T-cell (primary cell): ENCODE measurements at places on chromosomes 13 and 19.

- no peak for DNase-seq
Measured at GRCh38 chr13:74153316-74153715, 19.1 kb upstream of the KLF12 start.

- DNase-seq: no peak
Measured at GRCh38 chr19:41408256-41408655, 10.6 kb downstream of the BCKDHA start.

DNA sequence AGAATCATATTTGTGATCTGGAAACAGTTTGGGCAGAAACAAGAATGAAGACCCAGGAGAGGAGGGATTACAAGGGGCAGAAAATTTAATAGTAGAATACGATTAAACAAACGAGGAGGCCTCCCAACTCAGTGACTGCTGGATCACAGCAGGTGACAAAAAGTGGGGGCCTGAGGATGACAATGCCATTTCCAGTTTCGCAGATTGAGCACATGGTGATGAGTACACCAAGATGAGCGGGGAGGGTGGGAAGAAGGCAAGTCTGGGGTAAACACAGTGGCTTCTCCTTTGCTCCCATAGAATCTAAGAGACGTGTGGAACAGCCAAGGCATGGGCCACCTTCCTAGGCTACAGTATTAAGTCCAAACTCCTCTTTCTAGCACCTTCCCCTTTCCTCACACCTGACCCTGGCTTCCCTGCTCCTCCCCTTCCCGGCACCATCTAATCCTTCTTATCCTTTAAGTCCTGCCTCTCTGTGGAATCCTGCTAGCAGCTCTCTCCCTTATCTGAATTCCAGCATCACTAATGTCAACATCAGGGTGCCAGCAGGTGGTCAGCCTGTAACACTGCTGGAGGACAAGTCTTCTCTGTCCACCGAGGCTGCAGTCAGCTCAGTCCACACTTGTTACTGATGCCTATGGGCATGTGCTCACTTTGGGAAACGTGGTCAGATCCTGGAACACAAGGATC lies 13.5 kb downstream of the ATP7B start:
- no peak for DNase-seq

GRCh38 chr13:59099182-59099974 lies 1064.3 kb downstream of the DIAPH3 start:
- no peak for DNase-seq

- DNase-seq: no peak
Measured at GRCh38 chr19:29873801-29874575, 62.2 kb downstream of the CCNE1 start.

DNA sequence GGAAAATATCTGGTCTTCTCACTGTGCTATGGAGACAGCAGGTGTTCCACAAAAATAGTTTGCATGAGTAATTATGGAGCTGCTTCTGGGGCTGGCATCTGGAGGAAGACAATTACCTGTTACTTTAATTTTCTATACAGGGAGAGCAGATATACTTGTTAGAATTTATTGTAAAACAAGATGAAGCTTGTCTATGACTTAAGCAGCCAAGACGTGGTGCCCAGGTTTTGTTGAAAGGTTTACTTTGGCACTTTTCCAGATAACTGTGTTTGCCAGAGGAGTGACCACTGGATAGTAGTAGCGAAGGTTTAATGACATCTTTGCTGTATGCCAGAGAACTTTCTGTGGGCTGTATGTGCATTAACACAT lies 134.5 kb upstream of the KL start:
- no peak for DNase-seq

GRCh38 chr19:15025217-15025616 lies 24.1 kb upstream of the CASP14 start:
- DNase-seq: no peak

GRCh38 chr13:97278435-97279411 lies 56.6 kb downstream of the MBNL2 start:
- no peak for DNase-seq

- DNase-seq: no peak
Measured at GRCh38 chr13:42484386-42484785, 89.6 kb upstream of the TNFSF11 start.

DNA sequence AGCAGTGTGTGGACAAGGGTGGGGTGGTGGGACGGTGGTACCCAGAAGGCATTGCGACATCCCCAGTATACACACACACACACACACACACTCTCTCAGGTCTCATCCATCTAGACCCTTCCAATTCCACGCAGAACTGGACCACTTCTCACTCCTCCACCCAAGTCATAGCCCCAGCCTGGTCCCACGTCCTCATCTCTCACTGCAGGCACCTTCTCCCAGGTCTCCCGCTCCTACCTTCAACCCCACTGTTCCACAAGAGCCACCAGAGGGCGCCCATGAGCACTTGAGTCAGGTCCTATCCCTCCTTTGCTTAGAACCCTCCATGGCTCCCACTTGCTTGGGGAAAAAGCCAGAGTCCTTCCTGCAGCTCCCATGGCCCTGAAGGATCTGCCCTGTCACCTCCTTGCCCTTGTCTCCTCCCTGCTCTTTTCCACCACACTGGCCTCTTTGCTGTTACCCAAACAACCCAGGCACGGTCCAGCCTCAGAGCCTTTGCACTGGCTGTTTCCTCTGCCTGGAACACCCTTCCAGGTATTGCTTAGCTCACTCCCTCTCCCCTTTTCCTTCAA lies 62.6 kb downstream of the IER2 start:
- DNase-seq: peak; percentile 45

- DNase-seq: no peak
Measured at GRCh38 chr19:2588081-2588777, 112.3 kb downstream of the GADD45B start.

DNA sequence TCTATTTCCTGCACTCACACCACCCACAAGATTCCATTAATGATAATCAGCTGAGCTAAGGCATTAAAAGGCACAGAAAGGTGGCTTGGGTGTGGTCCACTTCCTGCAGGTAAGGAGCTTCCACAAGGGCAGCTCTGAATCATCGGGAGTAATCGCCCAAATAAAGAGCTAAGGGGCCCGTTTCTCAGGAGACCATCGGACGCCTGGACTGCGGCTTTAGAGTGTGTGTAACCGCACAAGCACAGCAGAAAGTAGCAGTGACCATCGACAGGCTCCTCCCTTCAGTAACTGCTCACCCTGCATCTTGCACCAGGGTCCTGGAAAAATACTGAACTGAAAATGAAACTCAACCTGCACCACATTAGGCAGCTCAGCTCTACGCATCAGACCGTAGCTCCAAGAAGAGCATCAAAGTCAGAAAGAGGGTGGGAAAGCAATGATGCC lies 6.0 kb downstream of the STK24 start:
- DNase-seq: peak; percentile 36

GRCh38 chr19:10935371-10936059 lies 6.9 kb downstream of the TIMM29 start:
- DNase-seq: no peak

DNA sequence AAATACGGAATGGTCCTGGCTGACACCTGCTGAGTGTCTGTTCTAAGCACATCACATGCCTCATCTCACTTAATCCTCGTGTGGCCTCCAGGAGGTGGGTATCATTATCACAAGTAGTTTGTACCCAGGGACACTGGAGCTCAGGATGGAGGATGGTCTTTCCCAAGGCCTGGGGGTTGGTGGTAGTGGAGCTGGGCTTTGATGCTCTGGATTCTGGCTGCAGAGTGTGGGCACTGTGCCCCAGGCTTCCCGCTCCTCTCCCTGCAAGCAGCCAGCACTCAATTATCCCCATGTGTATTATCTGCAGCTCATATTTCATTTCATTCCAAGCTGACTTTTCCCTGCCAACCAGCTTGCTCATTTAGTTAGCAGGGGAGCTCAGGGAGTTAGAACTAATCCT lies 52.1 kb downstream of the SIAH3 start:
- DNase-seq: no peak

GRCh38 chr13:38685974-38686576 lies 802 bp upstream of the FREM2 start:
- DNase-seq: no peak

- no peak for DNase-seq
Measured at GRCh38 chr13:27820524-27821482, 28.5 kb downstream of the GSX1 start.

GRCh38 chr13:113511361-113511760 lies 20.9 kb upstream of the DCUN1D2 start:
- DNase-seq: no peak

DNA sequence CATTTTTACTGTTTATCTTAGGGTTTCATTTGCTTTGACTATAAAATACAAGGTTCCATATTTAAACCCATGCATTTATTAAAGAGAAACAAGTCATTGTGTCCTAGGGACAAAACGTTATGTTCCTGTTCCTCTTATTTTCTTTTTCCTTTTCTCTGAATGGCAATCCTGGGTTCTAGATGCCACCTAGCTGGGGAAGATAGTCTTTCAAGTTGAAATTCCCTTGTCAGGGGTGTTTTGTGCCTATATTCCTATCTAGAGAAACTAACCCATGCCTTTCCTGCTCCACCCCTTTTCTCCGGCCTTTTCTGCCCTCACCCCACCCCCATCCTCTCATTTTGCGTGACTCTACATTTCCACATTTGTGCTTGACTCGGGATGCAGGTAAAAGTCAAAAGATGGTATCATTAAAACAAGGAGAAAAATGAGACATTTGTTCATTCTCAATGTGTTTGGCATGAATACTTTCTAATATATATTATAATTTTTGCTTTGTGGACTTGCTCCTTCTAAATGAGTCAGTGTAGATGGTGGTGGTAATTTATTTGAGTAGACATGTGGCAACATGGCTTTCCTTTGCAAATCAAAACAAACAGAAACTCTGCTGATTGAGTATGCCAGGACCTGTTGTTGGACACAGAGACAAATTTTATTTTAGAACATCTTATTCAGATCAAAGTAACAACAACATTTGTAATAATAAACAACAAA lies 26.8 kb upstream of the STARD13 start:
- no peak for DNase-seq

- DNase-seq: no peak
Measured at GRCh38 chr13:91805605-91806004, 407.2 kb downstream of the GPC5 start.

- DNase-seq: no peak
Measured at GRCh38 chr19:49434907-49435583, 6.3 kb downstream of the SLC17A7 start.

DNA sequence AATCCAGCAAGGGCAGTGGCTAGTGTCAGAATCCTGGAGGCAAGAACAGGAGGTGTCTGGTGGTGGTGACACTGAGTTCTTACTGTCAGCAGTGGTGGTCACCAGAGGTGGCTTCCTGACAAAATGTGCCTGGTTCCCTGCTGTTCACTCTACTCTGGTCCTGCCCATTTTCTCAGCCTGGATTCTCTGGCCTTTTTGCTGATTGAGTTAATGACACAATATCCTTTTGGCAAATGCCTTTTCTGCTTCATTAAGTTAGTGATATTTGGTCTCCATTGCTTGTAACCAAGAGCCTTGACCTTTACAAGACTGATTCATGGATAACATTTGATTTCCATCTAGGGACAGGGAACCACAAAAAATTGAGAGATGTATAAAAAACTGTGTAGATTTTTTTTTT lies 51.1 kb downstream of the RFC3 start:
- no peak for DNase-seq

GRCh38 chr13:38395497-38395788 lies 45.8 kb downstream of the UFM1 start:
- no peak for DNase-seq

DNA sequence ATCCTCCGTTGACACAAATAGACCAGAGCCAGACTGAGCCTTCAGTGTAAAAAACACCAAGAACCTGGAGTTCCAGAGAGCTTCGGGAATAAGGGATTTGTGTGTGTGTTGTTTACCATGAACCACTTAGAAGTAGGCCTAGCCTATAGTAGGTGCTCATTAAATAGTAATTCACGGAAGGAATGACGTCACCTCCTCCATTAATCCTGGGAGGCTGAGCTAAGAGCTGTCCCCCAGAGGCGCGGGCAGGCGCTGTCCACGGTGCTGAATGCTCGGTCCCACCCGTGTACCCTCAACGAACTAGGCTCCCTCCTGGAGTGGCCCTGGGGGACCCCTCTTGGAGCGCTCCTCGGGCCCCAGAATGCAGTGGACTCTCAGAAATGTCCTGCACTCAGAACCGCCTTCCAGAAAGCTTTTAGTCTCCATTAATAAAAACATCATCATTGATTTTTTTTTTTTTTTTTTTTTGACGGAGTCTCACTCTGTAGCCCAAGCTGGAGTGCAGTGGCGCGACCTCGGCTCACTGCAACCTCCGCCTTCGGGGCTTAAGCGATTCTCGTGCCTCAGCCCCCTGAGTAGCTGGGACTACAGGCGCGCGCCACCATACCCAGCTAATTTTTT lies 6.5 kb downstream of the UNC13A start:
- no peak for DNase-seq

- DNase-seq: no peak
Measured at GRCh38 chr13:30401347-30401746, 20.9 kb upstream of the UBE2L5 start.

GRCh38 chr13:110448677-110449076 lies 112.8 kb downstream of the RAB20 start:
- no peak for DNase-seq

GRCh38 chr19:518598-519231 lies 11.4 kb downstream of the TPGS1 start:
- DNase-seq: peak; percentile 64

GRCh38 chr19:6278740-6279619 lies 795 bp downstream of the MLLT1 start:
- DNase-seq: peak; percentile 18

- DNase-seq: no peak
Measured at GRCh38 chr13:108629181-108629752, at the start of gene MYO16. Gene MYO16 (plus strand): TSS chr13:108629611. CDS start chr13:108629845, 234 bp downstream.

GRCh38 chr19:31274251-31275067 lies 74.8 kb downstream of the TSHZ3 start:
- no peak for DNase-seq

- no peak for DNase-seq
Measured at GRCh38 chr19:33264881-33265445, 37.4 kb downstream of the CEBPA start.

GRCh38 chr19:13270514-13271105 lies 120.4 kb downstream of the IER2 start:
- DNase-seq: no peak

DNA sequence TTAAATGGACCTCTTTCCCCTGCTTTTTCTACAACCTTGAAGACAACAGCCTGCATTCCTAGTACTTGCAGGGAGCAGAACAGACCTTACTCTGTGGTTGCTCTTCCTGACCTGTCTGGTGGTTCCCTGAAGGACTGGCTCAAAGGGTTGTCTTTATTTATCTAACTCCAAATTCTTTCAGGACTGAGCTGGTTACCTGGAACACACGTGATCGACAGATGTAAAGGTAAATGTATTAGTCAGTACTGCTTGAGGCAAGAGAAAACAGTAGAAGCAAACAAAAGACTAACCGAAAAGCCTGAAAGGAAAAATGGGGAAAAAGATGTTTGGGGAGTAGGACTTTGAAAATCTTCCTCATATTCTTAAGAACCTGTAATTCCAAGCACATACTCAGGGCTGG lies 17.9 kb downstream of the ZNF558 start:
- DNase-seq: no peak

- no peak for DNase-seq
Measured at GRCh38 chr13:99357131-99357596, 50.0 kb upstream of the GPR183 start.

- no peak for DNase-seq
Measured at GRCh38 chr13:44024167-44024845, 144.6 kb downstream of the LACC1 start.

- DNase-seq: no peak
Measured at GRCh38 chr13:39825886-39826285, 170.4 kb downstream of the COG6 start.

GRCh38 chr13:106710266-106710665 lies 142.3 kb upstream of the ARGLU1 start:
- no peak for DNase-seq

- DNase-seq: no peak
Measured at GRCh38 chr19:32201636-32202051, 143.8 kb upstream of the ZNF507 start.
